ENCODE measurements at places on chromosomes 3 and 15. TPM values are rescaled to one million over a fixed set of nuclear protein-coding genes. Genes with fewer than 3 reads are reported as not detected.

Gene SCG3
- total RNA-seq, result 0.15 TPM

Gene PROK2
- total RNA-seq, result 0.94 TPM

Gene HRG
- not detected for total RNA-seq

Gene CHRFAM7A
- 2.8 TPM for total RNA-seq

DNA sequence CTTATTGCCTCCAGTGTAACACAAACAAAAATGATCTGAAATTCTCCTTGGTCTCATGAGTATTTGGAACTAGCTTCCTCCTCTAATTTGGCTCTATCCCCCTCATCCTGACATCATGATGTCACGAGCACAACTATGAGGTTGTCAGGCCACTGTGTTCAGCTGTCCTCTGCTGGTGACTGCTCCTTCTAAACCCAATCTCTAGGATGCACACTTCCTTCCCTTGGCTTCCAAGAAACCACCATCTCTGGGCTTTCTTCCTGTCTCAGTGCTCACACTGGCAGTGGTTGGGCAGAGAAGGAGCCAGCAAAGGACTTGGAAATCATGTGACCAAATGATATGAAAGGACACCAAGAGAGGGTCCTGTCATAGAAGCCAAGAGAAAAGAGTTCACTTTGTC, 30.7 kb upstream of the EIF1B start:
- no peak for DNase-seq

DNA sequence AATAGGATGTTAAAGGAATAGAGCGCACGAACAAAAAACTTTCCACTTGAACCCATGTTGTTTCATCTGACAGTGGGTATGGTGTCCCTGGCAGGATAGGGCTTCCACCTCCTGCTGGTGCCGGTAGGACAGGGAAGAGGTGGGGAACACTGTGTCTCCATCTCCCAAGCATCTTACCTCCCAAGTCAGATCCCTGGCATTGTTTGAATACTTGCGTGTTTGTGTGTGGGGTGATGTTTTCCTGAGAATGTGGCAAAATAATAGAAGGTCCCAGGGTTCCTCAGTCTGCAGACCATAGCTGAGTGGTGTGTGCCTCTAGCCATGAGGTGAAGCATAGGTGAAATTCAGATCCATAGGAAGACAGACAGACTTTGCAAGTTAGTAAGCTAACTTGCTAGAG, 119.4 kb downstream of the IGF1R start:
- DNase-seq, result no peak

DNA sequence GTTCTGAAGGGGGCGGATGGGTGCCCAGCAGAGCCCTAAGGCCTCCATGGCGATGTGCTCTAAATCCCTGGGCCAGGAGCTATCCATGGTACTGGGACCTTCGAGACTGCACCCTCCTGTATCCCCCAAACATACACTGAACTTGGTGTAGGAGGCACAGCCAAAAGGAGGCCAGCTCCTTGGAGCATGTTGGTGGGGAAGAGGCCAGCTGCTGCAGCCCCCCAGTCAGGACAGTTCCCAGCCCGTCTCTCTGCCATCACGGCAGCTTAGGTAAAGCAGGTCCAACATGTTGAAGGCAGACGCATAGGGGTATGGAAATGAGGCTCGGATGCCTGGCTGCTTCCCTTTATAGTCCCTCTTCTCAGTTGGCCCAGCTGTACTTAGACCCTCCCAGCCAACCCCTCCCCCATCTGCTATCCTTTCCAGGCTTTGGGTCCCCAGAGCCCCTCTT, 1.8 kb downstream of the CAMKV start:
- no peak for DNase-seq

DNA sequence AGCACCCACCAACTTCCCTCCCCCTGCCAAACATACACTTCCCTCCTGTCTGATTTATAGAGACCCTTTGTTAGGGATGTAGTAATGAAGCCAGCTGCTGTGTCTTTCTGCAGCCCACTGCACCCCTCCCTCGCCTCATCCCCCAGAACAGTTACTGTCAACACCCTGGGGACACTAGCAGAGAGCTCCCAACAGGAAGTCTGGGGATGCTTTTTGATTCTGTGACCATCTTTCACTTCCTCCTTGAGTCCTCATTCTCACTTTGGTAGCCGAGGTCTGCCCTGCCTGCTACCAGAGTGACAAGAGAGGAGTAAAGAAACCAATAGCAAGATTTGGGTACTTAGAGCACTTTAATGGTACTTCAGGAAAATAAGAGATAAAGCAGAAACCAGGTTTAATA, 201.6 kb downstream of the SATB1 start:
- no peak for DNase-seq

DNA sequence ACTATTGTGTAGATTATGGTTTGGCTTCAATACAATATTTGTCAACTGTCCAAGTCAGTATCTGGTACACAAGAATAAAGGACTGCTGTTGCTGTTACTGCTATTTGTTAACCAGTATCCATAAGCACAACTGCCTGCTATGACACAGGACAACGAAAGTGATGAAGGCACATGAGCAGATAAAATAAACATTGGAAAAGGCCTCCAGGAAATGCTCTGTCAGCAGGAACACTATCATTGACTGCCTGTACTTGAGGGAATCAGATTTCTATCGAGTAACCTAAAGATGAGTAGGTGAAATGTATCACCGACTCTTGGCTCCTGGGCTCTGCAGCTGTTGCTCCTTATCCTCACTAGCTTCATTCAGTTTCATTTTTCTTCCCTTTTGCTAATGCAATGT, 56.5 kb downstream of the FMN1 start:
- DNase-seq, result no peak

DNA sequence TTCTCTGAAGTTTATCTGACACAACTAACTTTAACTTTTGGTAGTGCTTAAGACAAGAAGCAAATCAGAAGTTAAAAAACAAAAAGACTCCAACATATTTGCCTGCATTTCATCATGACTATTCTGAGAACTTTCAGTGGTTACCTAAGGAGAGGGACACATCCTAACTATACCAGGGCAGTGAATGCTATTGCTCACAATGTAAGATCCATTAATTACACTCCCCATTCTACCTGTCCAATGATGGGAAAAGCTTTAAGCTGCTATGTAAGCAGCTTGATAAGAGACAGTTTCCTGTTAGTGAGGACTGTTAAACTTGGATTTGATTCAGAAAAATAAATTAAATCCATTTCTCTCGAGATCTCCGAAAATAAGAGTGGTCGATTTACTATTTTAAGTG, 37.5 kb downstream of the SERPINI1 start:
- no peak for DNase-seq

DNA sequence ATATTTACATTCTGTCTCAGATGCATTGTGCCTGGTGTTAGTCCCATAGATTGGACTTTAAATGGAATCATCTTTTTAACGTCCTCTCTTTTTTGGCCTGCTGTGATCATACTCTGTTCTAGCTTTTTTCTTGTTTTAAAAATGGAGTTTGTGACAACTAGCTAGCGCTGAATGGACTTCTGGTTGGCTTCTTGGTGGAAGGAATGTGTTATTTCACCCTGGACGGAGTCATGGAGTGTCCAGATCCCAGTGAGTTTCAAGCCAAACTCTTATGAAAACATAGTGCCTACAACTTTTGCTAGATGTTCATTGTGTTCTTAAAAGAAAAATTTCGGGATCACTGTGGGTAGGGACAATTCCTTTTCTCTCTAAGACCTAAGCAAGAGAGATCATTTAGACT, 192.6 kb downstream of the TCF12 start:
- DNase-seq, result no peak

DNA sequence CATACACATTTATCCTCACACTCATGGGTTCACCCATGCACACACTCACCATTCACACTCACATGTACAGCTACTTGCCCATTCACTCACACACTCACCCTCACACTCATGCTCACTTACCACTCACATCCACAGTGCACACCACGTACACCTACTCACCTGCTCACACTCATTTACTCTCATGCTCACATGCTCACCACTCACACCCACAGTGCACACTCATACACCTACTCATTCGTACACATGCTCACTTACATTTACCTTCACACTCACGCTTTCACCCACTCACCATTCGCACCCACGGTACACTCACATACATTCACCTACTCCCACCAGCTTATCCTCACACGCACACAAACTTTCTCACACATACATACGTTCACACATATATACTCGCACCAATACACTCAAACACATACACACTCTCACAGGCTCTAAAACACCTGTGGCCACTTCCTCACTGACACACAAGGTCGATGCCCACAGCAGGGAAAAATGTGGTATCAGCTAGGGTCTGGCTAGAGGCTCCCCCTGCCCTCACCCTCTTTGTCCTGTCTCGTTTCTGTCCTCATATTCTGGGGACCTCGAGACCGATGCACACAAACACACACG, 46.0 kb downstream of the NUP210 start:
- DNase-seq, result no peak

DNA sequence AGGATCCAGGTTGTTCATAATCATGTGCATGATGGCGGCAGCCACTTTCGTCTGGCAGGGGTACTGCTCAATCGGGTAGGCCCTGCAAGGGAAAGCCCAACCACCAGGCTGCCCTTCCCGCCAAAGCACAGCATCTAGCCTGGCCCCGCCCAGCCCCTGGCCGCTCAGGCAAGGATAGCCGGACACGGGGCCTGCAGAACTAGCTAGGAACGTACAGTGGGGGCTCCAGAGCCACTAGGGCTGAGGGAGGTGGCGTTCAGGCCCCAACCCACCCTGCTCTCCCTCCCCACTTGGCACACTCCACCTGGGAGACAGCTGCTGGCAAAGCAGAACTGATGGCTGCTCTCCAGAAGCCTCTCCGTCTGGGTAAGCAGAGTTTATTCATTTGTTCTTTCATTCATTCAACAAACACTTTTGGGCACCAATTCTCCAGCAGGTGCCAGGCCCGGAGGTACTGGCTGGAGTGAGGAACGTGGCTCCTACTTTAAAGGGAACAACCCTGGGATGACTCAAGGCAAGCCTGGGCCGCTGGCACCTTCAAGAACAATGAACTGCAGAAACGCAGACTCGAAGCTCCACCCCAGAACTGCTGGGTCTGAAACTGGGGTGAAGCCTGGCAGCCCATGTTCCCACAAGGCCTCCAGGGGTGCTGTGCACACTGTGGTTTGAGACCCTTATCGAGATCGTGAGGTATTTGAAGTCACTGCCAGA, 7.8 kb downstream of the UROC1 start:
- DNase-seq, result peak; percentile 11

DNA sequence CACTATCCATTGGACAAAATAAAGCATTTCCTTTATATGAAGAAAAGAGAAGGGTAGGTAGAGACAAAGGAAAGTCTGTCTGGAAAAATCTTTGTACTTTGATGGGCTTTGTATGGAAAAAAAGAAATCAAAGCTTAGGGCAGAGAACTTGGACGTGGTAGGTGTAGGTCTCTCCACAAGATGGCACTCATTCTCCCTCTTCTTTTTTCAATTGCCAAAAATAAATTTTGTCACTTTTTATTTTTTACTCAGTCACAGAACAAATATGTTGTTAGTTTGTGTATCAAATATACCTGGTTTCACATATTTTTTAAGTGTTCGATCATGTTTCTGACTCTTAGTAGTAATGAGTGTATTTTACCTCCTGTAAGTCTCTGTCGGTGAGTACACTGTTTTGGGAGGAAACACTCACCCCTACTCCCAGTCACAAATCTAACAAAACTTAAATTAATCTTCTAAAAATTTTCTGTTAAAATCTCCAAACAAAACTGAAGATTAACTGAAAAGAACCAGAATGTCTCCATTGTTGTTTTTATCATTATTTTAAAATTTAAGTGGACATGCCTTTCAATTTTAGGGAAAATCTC, 415.8 kb upstream of the GOLIM4 start:
- no peak for DNase-seq

DNA sequence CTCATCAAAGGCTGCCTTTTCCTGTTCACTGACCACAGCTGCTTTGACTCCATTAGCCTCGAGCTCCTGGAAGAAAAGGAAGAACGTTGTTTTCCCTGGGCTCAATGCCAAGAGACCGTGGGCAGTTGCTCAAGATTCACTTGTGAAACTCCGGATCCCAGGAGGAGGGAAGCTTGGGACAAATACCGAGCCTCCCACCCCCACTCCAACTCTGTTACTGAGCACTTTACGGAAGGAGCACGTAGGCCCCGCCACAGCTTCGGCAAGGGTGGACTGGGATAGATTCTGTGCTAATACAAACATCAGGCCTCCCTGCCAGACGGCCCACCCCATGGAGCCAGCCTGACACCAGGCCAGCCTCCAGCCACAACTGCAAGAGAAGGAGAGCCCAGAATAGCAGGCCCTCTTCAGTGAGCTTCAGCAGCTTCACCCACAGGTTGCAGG, 10.8 kb upstream of the FANCD2 start:
- DNase-seq, result peak; percentile 87

GRCh38 chr3:149274220-149274619, 52.6 kb upstream of the CP start:
- no peak for DNase-seq

Measured in left cardiac atrium (tissue), 4 donors.